ENCODE measurements at places on chromosomes 6 and 20.

DNA sequence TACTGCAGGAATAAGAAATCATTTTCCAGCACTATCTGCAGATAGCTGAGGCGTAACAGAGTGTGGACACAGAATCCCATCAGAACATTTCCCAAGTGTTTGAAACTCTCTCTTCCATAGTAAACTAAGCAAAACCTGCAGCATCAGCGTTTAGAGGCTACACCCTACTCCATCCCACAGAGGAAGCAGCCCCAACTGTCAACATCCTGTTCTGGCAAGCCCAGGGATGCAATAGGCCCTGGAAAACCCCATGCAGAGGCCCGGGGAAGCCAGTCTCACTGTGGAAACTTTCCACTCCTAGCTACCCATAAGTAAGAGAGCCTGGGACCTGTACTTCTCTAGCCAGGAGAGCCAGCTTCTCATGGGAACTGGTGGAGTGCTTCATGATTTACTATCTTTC, 129.4 kb downstream of the LY86 start:
- DNase-seq = no peak

GRCh38 chr6:49555951-49556350, 5.5 kb downstream of the C6orf141 start:
- no peak for DNase-seq

GRCh38 chr6:146957181-146958093, 246.8 kb upstream of the STXBP5 start:
- no peak for DNase-seq

DNA sequence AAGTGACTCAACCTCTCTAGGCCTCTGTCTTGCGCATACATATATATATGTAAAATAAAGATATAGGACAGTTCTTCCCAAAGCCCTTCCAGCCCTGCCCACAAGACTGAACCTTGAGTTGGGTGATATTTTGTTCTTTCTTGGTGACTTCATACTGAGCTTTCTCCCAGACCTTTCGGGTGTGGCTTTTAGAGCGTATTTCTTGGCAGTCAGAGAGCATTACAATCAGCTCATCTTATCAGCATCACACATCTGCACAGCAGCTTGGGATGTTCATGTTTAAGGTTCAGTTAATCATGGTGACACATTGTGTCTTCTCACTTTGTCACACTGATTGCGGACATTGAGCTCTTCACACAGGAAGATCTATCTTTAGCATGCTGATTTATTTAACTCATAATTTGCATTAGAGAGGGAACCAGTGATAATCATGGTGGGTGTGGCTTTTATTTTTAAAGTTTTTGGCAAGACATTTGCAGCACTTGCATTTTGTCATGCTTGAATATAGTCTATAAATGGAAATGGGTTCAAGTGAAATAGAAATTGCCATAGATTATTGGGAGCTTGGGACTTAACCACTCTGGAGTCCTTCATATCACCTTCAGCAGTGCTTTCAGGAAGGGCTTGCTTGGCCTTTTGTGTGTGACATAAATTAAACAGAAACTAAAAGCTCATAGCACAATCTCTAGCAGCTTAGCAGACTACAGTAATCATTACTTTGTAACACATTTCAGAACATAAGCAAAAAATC, 8.3 kb downstream of the KIF3B start:
- no peak for DNase-seq

DNA sequence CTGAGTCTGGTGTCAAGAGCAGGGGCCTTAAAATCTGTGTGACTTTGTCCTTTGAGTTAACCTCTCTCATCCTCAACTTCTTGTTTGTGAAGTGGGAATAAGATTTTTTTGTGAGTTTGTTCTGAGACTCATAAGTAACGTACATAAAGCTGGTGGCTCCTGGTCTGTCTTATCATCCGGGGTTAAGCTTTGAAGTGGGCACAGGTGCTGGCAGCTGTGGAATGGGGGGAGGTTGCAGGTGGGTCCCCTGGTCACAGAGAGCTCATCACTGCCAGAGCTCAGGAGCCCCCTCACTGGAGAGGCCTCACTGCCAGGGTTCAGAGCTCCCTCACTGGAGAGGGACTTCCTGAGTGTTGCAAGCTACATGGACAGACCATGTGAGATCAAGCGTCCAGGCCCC, 174.1 kb downstream of the NRN1 start:
- no peak for DNase-seq

- DNase-seq = no peak
Observed at GRCh38 chr6:22036275-22036674, 260.6 kb downstream of the PRL start.

DNA sequence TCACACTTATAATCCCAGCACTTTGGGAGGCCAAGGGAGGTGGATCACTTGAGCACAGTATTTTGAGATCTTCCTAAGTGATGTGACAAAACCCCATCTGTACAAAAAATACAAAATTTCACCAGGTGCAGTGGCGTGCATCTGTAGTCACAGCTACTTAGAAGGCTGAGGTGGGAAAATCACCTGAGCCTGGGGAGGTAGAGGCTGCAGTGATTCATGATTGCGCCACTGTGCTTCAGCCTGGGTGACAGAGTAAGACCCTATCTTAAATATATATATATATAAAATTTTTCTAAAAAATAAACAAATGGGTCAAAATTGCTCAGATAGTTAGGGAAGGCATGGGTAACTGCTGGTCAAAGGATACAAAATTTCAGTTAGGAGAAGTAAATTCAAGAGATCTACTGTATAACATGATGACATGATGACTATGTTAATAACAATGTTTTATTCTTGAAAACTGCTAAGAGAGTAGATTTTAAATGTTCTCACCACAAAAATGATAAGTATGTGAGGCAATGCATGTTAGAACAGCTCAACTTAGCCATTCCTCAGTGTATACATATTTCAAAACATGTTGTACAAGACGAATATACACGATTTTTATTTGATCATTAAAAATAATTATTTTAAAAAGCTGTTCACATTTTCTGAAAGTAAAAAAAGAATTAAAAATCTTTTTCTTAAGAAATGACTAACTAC, 24.4 kb downstream of the TBC1D32 start:
- no peak for DNase-seq

DNA sequence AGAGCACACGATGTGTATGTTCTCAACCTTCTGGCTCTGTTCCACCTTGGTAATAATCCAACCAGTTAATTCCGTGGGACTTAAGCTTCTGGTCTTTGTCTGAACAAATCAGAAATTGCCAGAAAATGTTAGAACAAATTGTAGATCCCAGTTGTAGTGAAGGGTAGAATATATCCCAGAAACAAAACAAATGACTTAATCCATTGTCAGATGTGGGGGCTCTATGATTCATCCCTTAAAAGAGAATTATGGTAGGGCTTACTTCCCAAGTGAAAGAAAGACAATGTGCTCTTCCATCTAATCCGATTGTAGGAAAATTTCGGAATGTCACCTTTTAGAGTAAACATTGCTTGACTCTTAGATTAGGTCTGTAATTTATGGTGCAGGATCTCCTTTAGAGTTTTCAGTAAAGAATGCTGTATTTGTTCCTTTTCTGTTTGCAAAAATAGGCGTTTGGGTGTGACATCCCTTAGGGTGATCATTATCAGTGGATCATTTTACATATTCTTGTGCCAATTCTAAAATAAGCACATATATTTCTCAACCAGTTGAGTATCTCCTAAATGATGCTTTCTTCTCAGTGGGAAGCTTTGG, 234.5 kb upstream of the ZNF217 start:
- DNase-seq = no peak

DNA sequence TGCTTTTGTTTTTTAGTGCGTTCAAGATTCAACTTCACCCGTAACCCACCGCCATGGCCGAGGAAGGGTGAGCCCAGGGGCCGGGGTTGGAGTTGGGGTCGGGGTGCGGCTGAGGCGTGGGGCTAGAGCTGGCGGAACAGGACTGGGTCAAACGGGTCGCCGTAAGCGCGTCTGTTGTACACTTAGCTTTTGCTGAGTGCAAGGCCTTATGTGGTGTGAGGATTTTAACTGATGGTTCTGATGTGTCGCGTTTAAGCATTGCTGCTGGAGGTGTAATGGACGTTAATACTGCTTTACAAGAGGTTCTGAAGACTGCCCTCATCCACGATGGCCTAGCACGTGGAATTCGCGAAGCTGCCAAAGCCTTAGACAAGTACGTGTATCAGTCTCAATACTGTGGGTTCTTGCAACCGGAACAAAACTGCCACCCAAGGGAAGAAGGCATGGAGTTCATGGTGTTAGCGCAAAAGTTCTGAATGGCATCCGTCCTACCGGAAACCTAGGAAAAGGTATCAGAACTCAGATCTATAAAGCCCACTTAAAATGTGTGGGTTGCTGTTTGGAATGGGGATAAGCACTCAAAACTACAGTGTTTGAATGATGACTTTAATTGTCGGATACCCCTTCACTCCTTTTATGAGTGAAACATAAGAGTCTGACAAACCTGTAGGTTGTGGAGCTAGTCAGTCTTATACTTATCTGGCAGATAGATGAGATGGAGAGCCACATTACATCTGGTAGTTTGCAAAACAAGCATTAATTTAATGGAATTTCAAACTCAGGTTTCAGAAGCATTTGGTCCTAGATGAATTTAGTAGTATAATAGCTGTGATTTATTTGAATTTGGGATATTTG, 574 bp downstream of the RPS12 start:
- DNase-seq = no peak

DNA sequence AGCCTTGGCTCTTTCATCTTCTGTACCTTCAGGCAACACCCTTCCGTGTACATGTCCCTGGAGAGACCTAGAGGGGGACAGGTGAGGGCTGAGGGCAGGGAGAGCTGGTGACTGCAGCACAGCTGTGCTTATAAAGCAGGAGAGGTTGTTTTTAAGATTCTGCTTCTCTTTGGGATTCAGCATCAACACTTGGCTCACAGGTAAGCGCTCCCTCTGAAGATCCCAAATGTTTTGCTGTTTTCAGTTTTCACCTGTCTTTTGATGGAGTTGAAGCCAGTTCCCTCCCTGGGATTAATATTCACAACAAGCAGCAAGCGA, 19.4 kb upstream of the TRAF3IP2 start:
- no peak for DNase-seq

- no peak for DNase-seq
Observed at GRCh38 chr6:161544801-161545480, 271.1 kb upstream of the AGPAT4 start.

DNA sequence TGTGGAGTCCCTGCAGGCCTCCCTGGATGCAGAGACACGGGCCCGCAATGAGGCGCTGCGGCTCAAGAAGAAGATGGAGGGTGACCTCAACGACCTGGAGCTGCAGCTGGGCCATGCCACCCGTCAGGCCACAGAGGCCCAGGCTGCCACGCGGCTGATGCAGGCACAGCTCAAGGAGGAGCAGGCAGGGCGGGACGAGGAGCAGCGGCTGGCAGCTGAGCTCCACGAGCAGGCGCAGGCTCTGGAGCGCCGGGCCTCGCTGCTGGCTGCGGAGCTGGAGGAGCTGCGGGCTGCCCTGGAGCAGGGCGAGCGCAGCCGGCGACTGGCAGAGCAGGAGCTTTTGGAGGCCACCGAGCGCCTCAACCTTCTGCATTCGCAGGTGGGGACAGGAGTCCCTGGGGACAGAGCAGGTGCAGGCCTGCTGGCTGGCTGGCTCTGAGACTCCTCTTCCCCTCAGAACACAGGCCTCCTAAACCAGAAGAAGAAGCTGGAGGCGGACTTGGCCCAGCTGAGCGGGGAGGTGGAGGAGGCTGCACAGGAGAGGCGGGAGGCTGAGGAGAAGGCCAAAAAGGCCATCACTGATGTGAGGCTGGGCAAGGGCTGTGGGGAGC, 44.7 kb downstream of the MYH7B start:
- DNase-seq = no peak

DNA sequence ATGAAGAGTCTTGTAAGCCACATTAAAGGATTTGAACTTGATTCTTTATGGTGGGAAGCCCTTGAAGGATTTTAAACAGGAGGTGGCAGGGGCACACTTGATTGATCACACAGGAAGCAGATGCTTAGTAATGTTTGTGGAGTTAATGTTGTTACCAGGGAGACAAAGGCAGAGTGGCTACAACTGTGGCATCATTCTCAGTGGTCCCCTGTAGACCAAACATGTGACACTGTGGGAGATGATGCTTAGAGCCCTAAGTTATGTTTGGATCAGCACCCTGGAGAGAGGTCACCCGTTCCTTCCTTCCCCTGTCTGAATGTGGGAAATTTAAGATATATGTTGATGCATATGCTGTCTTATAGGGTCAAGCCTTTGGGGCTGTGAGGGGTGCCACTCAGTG, 53.2 kb downstream of the EIF2S2 start:
- DNase-seq = no peak

- no peak for DNase-seq
Observed at GRCh38 chr6:82567621-82568020, 204.0 kb downstream of the TPBG start.

DNA sequence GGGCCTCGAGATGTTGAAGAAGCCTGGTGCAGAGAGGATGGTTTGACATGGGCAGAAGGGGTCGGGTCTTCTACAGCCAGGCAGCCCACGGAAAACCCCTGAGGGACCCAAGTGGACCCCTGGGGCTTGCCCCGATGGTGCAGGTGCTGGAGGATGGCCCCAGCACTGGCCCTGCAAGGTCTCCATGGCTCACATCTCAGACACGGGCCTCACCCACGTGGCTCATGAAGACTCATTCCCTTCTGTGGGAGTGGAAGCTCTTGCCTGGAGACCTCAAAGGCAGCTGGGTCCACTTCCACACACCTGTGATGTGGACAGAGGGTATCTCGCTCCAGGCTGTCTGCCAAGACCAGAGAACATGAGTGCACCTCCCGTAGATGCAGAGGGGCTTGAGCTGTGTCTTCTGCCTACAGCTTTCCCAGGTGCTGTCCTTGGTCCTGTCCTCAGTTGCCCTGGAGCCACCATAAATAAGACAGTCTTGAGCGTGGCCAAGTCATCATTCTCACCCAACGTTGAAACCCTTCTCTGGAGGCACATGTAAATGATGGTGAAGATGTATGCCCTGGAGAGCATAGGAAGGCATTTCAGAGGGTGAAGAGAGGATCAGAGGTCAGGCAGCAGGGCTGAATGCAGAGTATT, 108.0 kb downstream of the SYNDIG1 start:
- DNase-seq = no peak

DNA sequence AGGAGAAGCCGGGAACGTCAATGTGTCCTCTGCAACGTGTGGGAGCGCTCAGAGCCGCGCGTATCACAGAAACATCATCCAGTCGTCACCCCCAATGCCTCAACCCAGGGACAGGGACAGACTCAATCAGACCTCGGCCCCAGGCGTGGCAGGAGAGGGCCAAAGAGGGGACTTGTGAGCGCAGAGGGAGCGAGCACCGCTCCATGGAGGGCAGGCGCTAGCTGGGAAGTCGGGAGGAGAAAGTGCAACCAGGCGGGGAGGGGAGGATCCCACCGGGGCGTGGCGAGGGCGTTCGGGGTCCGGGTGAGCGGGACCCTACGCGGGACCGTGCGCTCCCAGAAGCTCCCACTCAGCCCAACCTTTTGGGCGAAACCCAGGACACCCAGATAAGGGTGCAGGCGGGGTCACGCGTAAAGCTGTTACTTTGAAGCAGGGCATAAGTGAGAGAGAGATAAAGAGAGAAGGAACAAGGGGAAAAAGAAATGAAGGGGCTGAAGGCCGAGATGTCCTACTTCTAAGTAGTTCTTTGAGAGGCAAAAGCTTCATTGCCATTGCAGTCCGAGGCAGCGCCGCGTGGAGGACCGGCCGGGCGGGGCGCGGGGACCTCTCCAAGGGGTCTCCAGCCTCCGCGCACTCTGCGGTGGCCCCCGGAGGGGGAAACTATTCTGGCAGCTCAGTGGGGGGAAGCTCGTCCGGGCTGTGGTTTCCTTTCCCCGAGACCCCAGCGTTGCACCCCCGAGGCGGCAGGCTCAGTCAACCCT, 862 bp upstream of the SOBP start:
- no peak for DNase-seq

- no peak for DNase-seq
Observed at GRCh38 chr6:71965404-71965803, 79.1 kb downstream of the RIMS1 start.

GRCh38 chr6:37714836-37715420, 17.2 kb upstream of the MDGA1 start:
- DNase-seq = no peak

- no peak for DNase-seq
Observed at GRCh38 chr6:116217069-116217468, 36.8 kb downstream of the TSPYL4 start.
